ENCODE measurements at places on chromosomes 6 and 20. TPM values are rescaled to one million over a fixed set of nuclear protein-coding genes. Genes with fewer than 3 reads are reported as not detected.

GRCh38 chr6:100673641-100674040 is 207.5 kb downstream of the ASCC3 start:
- DNase-seq: no peak

GRCh38 chr20:53872081-53872541 is 198.3 kb downstream of the BCAS1 start:
- no peak for DNase-seq

- DNase-seq: no peak
These were observed 43.0 kb downstream of the TSPYL4 start for GRCh38 chr6:116210750-116211425.

Gene NKX2-4
- not detected for polyA plus RNA-seq

Gene PRDM13
- not detected for polyA plus RNA-seq

Gene EIF6
- 126 TPM for polyA plus RNA-seq
